GDM1 (cell line): ENCODE measurements at places on chromosomes 7 and 10.

- DNase-seq: no peak
Measured at GRCh38 chr10:120457431-120458172, 575 bp downstream of the PLPP4 start.

DNA sequence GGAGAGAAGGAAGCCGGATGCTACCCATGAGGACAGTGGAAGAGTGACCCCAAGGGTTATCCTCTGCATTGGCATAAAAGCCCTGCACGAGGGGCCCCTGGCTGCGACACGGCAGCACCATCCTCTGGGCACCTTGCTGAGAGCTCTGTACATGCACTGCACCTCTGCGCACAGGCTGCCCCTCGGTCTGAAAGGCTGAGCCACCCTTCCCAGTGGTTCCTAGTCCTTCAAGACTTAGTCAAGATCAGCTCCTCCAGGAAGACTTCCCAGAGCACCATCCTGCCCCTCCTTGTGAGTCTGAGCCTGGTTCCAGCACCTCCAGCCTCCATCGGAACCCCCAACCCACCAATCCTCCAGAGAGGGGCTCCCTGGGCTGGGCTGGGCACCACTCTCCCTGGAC lies 37.9 kb upstream of the CNPY1 start:
- DNase-seq: no peak

DNA sequence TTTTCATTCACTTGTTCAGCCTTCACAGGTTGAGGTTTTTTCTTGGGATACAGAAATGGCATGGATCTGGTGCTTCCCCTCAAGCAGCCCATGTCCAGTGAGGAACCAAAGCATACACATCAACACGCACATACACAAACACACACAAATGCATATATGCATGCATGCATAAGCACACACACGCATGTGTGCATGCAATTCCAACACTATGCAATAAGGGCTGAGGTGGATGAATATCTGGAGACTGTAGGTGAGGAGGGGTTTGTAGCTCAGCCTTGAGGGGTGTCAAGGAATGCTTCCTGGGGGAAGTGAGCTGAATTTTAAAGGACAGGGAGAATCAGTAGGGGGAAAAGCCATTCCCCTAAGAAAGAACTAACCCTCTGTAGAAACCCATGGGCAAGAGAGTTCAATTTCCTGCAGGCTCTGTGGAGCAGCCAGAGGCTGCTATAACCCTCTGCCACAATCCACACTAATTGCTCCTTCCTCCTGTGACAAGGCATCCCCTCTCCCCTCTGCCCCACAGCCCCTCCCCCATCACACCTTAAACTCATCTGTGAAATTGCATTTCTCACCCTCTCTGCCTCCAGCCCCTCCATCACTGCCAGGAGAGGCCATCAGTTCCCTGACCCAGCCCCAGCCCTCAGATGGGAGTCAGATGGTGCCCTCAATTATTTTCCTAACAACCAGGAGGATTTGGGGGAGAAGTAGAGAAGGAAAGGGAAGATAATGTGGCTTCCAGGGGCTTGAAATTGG lies 316.4 kb downstream of the RPS24 start:
- no peak for DNase-seq

DNA sequence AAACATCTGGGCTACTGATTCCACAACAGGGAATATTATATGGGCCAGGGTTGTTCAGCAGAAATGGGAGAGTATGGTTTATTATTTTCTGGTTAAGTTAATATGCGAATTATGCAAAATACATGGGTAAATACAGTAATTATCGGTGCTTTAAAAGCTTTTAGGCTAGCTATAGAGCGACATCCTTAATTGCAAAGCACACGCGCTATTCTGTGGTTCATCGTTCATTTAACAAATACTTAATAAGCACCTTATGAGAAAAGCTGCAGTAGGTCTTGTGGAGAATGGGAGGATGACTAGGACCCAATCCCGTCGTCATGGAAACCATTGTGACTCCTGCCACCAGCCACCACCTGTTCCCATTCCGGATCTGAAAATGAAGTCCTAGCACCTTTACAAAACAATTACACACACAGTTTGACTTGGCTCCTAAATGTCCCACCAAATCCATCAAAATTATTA lies 623 bp upstream of the CEP41 start:
- no peak for DNase-seq

GRCh38 chr7:85052056-85052737 lies 134.7 kb downstream of the SEMA3D start:
- DNase-seq: no peak

DNA sequence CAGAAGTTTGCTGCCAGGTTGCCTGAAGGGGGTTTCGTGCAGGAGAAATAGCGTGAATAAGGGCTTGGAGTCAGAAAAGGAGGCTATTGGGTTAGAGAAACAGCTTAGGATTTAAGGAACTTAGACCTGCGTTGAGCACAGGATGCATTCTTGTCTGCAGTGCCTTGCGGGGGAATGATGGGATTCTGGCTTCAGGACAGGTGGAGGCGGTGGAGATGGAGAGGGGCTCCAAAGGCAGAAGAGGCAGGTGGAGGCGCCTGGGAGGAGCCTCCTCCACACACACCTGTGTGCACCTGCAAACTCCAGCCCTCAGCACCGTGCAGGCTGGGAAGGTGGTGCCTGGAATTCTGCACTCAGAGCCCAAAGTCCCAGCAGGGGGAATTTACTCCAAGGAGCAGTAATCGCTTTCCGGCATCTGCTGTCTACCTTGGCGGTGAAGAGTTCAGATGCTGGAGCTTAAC lies 1.8 kb downstream of the CLIP2 start:
- DNase-seq: no peak

GRCh38 chr10:10845185-10845584 lies 172.5 kb upstream of the CELF2 start:
- DNase-seq: no peak

- DNase-seq: no peak
Measured at GRCh38 chr10:90112681-90113080, 411.3 kb downstream of the KIF20B start.

GRCh38 chr7:155487509-155488482 lies 29.9 kb downstream of the EN2 start:
- DNase-seq: no peak

- no peak for DNase-seq
Measured at GRCh38 chr7:91287371-91288084, 23.3 kb downstream of the FZD1 start.

DNA sequence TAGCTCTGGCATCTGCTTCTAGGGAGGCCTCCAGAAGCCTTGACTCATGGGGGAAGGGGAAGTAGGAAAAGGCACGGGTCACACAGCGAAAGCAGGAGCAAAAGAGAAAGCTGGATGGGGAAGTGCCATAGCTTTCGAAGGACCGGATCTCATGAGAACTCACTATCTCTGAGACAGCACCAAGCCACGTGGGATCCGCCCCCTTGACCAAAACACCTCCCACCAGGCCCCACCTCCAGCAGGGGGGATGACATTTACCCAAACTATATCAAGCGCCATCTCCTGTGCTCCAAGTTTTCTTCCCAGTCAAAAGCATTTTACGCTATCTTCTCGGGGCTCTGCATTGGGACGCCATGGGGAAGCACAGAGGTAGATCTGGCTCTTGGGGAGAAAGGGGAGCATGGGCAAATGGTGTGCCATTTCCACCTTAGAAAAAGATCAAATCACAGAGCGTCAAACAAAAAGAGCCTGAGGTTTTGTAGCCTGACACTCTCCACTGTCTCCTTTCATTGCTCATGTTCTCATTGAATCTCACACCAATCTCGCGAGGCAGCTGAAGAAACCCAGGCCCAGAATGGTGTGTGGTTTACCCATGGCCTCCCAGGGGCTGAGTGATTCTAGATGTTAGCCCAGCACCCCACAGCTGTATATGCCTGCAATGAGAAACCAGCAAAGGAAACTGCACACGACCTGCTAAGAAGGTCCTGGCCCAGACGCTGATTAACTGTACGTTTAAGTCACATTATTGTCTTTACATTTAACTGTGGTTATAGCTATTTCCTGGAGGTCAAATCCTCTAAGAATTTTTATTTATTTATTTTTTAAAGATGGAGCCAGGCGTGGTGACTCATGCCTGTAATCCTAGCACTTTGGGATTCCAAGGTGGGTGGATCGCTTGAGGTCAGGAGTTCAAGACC lies 8.1 kb upstream of the OLAH start:
- DNase-seq: peak; percentile 51

GRCh38 chr10:33187427-33187999 lies 147.0 kb downstream of the NRP1 start:
- DNase-seq: no peak

GRCh38 chr7:128699196-128699712 lies 27.2 kb downstream of the GARIN1A start:
- DNase-seq: no peak

- DNase-seq: no peak
Measured at GRCh38 chr10:84225427-84226173, at the start of gene LRIT2. Gene LRIT2, minus strand, starts transcription at chr10:84225544. Its CDS starts 24 bp downstream, at chr10:84225520.

GRCh38 chr7:76049295-76049694 lies 1.4 kb downstream of the MDH2 start:
- DNase-seq: no peak

DNA sequence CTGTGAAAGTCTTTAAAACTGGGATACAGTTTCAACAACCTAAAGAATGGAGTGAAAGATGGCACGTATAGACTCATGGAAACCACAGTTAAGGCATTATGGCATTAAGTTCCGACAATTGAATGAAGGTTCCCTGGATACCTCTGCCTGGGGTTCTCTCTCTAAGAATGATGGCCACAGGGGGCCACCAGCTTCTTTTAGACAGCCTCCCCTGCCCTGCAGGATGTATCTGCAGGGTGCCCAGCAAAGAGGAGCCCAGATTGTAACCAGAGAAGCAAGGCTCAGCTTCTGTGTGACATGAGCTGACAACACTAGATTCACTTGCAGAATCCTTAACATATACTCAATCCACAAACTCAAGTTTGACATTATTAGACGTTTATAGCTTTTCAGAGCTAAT lies 645.4 kb downstream of the PARD3 start:
- DNase-seq: no peak

DNA sequence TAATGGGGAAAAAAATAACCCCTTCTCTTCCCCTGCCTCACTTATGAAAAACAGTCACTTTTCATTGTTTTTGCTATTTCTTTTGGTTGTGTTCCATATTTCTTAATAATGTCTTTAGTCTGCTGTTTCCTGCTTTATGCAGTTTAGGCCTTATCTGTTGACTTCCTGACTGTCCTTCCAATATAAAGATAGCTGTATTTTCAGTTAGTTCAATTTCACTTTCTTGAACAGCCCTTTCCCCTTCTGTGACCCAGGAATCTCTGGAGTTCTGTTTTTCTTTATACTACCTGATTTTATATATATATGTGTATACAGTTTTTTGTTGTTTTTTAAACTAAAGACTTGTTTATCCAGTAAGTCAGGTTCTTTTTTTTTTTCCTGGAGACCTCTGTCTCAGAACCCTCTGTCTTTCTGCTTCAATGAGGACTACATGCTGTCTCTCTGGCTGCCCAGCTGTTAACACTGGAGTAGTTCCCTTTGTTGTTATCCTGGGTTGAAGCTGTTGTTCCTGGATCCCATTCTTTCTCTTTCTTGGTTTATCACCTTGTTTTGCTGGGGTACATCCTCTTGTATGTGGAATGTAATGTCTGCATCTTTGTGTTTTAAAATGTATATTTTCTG lies 87.2 kb downstream of the GSDME start:
- no peak for DNase-seq

DNA sequence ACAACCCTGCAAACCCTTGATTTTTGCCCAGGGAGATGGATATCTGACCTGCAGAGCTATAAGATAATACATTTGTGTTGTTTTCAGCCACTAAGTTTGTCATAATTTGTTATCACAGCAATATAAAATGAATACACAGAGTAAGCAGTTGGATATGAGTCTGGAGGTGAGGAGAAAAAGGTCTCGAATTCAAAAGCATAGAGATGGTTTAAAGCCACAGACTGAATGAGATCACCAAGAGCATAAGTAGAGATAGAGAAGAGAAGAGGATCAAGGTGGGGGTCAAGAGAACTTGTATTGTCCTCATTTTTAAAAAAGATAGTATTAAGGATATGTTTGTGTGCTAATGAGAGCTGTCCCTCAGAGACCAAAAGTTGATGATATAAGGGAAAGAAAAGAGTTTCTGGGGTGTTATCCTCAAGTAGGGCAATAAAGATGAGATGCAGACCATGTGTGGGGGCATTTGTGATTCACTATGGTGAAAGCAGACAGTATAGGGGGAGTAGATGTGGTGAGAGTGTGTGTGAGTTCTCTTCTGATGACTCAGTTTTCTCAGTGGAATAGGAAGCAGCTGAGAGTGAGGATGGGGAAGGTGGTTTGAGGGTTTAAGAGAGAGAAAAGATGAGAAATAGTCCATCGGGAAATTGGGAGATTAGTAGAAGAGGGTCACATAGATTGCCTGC lies 25.8 kb upstream of the PCGF5 start:
- no peak for DNase-seq

DNA sequence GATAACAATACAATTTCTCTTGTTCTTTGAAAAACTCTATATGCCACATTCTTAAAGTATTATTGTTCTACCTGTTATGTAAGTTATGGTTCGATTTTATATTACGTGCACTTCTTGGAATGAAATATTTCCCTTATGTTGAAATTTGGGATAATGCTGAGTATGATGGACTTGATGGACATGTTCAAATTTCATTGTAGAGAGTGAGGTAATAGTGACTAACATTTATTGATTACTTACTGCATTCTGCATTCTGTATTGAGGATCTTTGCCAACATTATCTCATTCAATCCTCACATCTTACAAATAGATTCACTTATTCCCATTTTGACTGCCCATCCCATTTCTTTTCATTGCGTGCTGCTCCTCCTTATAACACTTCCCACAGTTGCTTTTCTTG lies 119.7 kb upstream of the GLCCI1 start:
- DNase-seq: no peak

GRCh38 chr10:91540733-91541132 lies 92.1 kb downstream of the PPP1R3C start:
- no peak for DNase-seq

- no peak for DNase-seq
Measured at GRCh38 chr7:110317541-110318265, 773.2 kb upstream of the LRRN3 start.

GRCh38 chr7:131218727-131219128 lies 108.9 kb upstream of the MKLN1 start:
- DNase-seq: no peak

GRCh38 chr7:88546808-88547207 lies 212.7 kb upstream of the ZNF804B start:
- DNase-seq: peak; percentile 27

DNA sequence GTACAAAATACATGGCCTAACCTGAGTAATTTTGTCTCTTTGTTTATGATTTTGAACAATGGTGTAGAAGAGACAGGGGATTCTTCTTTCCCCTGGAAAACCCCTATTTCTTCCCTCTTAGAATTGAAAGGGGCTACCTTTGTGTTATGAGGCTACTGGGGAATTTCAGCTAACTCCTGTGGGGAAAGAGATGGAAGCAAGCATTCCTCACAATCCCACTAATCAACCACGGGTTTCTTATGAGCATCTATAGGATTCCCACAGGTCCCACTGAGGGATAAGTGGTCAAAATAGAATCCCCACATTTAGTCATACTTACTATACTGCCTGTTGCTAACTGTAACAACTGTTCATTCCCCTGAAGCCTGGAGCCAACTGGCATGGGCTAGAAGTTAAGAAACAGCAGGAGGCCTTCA lies 32.2 kb upstream of the ITGB8 start:
- DNase-seq: no peak

GRCh38 chr10:34911661-34912205 lies 96.6 kb upstream of the PARD3 start:
- DNase-seq: no peak
